ENCODE measurements at places on chromosomes 1 and 21. TPM values are rescaled to one million over a fixed set of nuclear protein-coding genes. Genes with fewer than 3 reads are reported as not detected.
A peak's percentile ranks its signal among the peaks of the same experiment; 100 is the strongest.

GRCh38 chr1:84122780-84123382 is 21.2 kb upstream of the PRKACB start:
- DNase-seq = peak; percentile 59

DNA sequence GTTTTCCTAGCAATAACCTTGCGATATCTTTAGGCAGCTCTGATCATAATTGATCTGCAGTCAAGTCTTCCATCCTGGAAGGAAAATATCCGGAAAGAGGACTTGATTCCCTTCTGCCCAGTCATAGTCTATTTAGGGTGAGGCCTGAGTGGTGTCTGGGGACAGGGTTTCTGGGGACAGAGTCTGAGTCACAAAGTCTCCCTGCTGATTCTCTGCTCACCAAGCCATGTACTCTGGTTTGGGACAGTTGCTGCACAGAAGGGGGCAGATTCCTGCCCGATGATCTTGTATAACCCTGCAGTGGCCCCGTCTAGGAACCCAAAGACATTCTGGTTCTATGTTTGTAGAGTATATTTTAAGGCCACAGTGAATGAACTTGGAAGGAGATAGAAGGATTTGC is 178.8 kb downstream of the KCNJ6 start:
- DNase-seq = no peak

DNA sequence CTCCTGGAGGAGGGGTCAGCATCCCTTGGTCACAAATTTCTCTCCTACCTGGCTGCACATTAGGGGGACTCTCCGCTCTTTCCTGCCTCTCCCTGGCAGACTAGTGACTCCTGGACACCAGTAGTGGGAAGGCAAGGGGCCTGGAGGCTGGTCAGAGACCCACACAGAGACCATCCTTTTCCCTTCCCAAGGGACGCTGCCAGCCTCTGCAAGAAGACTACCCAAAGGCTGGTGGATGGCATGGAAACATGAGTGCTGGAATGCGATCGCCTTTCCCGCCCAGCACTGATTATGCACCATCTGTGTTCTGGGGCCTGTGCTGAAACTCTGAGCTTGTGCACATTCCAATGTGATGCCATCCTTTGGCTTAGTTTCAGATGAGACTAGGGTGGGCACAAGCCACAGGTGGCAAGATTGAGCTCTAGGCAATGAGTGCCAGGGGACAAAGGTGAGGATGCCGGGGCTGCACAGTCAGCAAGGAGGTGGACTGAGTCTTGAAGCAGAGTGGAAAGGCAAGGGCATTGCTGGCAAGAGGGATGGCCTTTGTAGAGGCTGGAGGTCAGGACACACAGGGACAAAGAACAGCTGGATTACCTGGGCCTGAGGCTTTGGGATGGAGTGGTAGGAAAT is 12.6 kb upstream of the EPS8L3 start:
- no peak for DNase-seq

GRCh38 chr1:238061967-238062613 is 171.4 kb upstream of the ZP4 start:
- DNase-seq = no peak

- no peak for DNase-seq
Observed at GRCh38 chr21:27408826-27409225, 441.9 kb upstream of the ADAMTS5 start.

Gene DISP3
- 0.18 TPM for total RNA-seq

DNA sequence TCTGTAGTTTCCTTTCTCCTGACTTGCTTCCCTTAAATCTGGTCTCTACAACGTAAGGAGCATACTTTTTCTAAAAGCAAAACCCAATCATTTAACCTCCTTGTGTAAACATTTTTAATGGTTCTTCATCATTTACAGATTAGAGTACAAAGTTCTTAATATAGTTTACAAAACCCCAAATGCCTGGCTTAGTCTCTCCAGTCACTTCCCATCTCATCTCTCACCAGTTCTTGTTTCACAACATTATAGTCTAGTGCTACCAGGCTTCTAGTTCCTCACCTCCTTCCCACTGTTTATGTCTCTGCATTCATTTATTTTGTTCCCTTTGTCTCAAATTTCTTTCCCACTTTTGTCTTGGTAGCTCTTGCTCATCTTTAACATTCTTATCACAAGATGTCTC is 168.4 kb downstream of the FASLG start:
- DNase-seq = no peak

- DNase-seq = no peak
Observed at GRCh38 chr1:74818661-74819456, 85.9 kb downstream of the TYW3 start.

Measured in muscle of leg (tissue), 16 donors.